HFFc6 (cell line): ENCODE measurements at places on chromosomes 12 and 14. TPM values are rescaled to one million over a fixed set of nuclear protein-coding genes. Genes with fewer than 3 reads are reported as not detected.

The MANSC4 gene
- total RNA-seq: not detected in 2 replicates

The PAH gene
- not detected in 3 replicates for total RNA-seq

The C1S gene
- 22.3 to 30.8 TPM (median 23.1 TPM) in 3 replicates for total RNA-seq

The KRT83 gene
- total RNA-seq: not detected in 3 replicates

The IGF1 gene
- 0.57 to 0.66 TPM in 2 of 3 replicates, not detected in the other for total RNA-seq

The MIPOL1 gene
- 4.4 to 7.7 TPM (median 5.5 TPM) in 3 replicates for total RNA-seq

GRCh38 chr12:96329545-96329944 lies 70.7 kb downstream of the CDK17 start:
- H3K4me1 ChIP-seq: peaks cover 9% of the 10 kb centered on the region; the same call in 1 of the 2 replicates
- no peak for DNase-seq
- H3K27ac ChIP-seq: no peak overlapping the region
- peaks cover 1% of the 10 kb centered on the region; the same call in 1 of the 2 replicates for H3K27me3 ChIP-seq

DNA sequence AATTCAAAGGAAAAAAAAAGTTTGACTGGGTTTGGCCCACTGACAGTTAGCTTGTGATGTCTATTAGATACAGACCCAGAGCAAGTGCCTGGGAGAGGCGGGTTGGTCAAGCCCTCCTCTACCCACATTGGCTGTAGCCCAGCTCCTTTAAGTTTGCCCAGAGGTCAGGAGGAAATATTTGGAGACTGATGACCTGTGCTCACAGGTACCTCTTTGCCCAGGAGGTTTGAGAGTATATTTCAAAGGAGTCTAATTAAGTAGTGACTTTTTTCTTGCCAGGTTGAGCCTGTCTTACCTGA lies 21.8 kb upstream of the PDE1B start:
- no peaks in the 10 kb centered on the region for H3K36me3 ChIP-seq
- H3K4me1 ChIP-seq: no peaks in the 10 kb centered on the region
- peaks cover 61% of the 10 kb centered on the region for H3K27me3 ChIP-seq
- no peak for DNase-seq
- H3K27ac ChIP-seq: no peak overlapping the region

DNA sequence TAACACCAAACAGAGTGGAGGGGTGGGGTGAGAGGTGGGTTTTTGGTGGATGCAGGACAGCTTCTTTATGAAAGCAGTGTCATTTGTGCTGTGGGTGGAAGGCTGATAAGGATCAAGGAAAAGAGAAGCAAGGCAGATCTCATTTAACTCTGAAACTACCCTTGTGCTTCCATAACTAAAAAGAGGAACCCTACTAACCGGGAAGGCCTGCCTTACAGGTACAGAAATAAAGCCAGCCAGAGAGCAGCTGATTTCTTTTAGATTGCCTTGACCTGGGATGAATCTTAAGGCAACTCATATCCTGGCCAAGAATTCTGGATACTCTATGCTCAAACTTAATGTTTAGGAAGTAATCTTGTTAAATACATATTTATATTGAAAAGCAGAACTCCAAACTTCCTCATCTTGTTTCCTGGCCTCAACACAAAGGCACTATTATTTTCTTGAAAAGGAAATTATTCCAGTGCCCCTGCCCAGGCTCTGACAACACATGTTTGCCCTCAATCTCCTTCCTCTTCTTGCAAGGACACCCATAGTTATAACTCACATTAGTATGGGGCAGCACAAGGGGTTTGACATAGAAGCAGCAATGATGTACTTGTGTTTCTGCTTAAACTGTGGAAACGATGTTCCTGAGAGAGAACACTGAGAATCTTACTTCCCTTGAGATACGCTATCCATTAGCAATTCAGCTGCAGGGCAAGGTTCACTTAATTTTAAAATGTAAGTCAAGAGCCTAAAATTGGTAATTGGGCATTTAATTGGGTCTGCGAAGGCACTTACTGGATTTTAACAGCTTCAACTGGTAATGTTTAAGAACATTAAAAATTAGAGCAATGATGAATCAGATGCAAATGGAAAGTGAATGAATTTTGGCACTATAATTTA lies 173.7 kb downstream of the STXBP6 start:
- H3K36me3 ChIP-seq: no peaks in the 10 kb centered on the region
- peaks cover 41% of the 10 kb centered on the region for H3K4me1 ChIP-seq
- peak overlapping the region; percentile 40; the same call in 1 of the 2 replicates for H3K27ac ChIP-seq
- H3K4me3 ChIP-seq: no peak overlapping the region
- DNase-seq: no peak

GRCh38 chr12:14959916-14960496 lies 1.4 kb downstream of the ARHGDIB start:
- H3K36me3 ChIP-seq: no peaks in the 10 kb centered on the region
- H3K27ac ChIP-seq: no peak overlapping the region
- no peak for DNase-seq

GRCh38 chr12:2258025-2258424 lies 205.2 kb downstream of the CACNA1C start:
- H3K27me3 ChIP-seq: peaks cover 3% of the 10 kb centered on the region
- peaks cover 35% of the 10 kb centered on the region for H3K36me3 ChIP-seq
- peaks cover 45% of the 10 kb centered on the region for H3K4me1 ChIP-seq
- H3K27ac ChIP-seq: peak overlapping the region; percentile 97; the same call in 1 of the 2 replicates
- H3K4me3 ChIP-seq: no peak overlapping the region
- DNase-seq: no peak

GRCh38 chr14:31828946-31829868 lies 247.9 kb upstream of the ARHGAP5 start:
- H3K36me3 ChIP-seq: no peaks in the 10 kb centered on the region
- no peak overlapping the region for H3K4me3 ChIP-seq
- H3K4me1 ChIP-seq: peaks cover 17% of the 10 kb centered on the region
- DNase-seq: peak; percentile 71

DNA sequence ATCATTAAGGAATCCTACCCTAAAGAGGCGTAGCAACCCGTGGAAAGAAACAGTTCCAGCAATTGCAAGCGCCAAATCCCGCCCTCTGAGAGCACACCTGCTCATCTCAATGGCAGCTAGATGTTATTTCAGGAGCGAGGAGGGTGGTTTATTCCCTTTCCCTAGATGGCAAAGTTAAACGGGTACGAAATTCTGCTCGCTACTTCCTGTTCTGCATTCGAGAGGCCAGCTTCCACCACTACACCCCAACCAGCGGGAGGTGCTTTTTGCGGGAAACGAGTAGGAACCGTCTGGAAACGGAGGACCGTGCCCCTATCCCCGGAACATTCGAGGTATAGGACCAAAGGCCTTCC lies 536 bp downstream of the VPS29 start:
- H3K36me3 ChIP-seq: peaks cover 19% of the 10 kb centered on the region
- peaks cover 35% of the 10 kb centered on the region for H3K4me1 ChIP-seq
- peak overlapping the region; percentile 99 for H3K27ac ChIP-seq
- H3K27me3 ChIP-seq: peaks cover 4% of the 10 kb centered on the region
- DNase-seq: peak; percentile 66

The LGMN gene
- 40.2 to 54.4 TPM (median 50.4 TPM) in 3 replicates for total RNA-seq

DNA sequence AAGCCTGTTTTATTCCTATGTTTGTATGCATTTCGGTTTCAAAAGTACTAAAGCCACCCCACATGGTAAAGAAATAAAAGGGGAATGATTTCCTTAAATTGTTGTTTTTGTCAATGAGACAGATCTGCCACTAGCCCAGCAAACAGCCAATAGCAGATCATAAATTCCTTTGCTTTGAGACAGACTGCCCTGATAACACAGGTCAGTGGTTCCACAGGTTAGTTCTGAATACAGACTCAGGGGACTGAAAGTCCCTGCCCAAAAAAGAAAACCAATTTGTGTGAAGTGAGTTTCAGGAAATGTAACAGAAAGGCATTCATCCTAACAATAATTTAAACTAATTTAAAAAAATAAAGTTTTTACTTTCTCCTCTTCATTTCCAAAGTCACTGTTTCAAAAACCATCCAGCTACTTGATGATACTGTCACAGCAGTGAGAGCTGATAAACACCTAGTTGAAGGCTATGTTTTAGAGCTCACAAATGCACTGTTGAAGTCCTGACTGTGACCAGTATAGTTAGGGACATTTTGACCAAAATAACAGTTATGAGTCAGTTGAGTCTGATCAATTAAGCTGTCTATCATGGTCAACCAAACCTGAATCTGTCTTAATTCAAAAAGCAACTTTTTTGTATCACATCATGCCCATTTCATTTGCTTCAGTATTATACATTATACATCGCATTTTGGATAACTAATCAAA lies 77.7 kb downstream of the LGR5 start:
- H3K27ac ChIP-seq: no peak overlapping the region
- DNase-seq: no peak
- no peaks in the 10 kb centered on the region for H3K4me1 ChIP-seq
- no peak overlapping the region for H3K4me3 ChIP-seq
- H3K36me3 ChIP-seq: no peaks in the 10 kb centered on the region

The MUCL1 gene
- not detected in 3 replicates for total RNA-seq

- peak overlapping the region; percentile 75 for H3K4me3 ChIP-seq
- DNase-seq: peak; percentile 41
- peaks cover 12% of the 10 kb centered on the region for H3K36me3 ChIP-seq
Measured at GRCh38 chr12:67355428-67356379, 86.5 kb downstream of the CAND1 start.

The COQ10A gene
- 7.8 and 10.7 TPM in 2 replicates for total RNA-seq

DNA sequence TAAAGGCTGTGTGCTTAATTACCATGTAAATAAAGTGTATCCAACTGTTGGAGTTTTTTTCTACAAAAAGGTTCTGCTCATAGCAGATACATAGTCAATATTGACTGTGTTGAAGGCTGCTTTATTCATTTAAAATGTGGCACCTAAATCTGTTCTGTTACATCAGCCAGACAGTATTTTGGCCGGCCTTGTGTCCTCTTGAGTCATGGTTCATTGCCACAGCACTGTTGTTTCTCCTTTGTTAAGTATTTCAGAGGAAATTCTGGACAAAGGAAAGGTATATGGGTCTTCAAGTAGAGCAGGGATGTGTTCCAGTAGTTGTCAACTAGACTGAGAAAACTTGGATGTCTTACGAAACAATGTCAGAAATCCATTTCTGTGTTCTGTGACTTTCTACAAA lies 95.5 kb downstream of the SLC38A6 start:
- H3K27me3 ChIP-seq: no peaks in the 10 kb centered on the region
- H3K4me3 ChIP-seq: no peak overlapping the region
- no peak overlapping the region for H3K27ac ChIP-seq
- no peak for DNase-seq
- peaks cover 23% of the 10 kb centered on the region for H3K36me3 ChIP-seq

The TPH2 gene
- not detected in 3 replicates for total RNA-seq

DNA sequence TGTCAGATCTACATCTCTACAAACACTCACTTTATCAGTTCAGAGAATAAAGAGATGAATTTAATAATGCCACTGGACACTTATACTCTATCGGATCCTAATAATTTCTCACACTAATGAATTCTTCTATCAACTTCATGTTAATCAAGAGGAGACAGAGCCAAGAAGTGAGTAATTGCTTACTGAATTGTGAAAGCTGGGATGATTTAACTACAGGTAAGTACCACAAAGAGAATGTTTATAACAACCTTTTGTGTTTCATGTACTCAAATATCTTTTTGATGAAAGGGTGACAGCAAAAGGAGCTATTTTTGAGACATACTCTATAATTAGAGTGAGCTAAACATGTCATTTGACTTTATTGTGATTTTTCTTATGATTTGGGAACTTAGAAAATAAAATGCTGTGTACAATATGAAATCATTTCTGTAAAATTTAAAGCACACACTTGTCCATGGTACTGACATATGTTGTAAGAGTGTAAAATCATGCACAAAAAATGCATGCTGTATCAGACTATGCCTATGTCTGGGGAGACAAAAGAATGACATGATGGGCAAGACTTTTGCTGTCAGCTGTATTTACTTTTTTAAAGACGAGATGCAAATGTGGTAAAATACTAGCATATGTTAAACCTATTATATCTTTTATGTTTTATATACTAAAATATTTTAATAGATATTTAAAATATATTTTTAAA lies 361.2 kb downstream of the CCER1 start:
- no peaks in the 10 kb centered on the region for H3K27me3 ChIP-seq
- DNase-seq: no peak
- no peaks in the 10 kb centered on the region for H3K4me1 ChIP-seq
- H3K4me3 ChIP-seq: no peak overlapping the region
- no peaks in the 10 kb centered on the region for H3K36me3 ChIP-seq

GRCh38 chr12:60197589-60197988 lies 601.8 kb downstream of the SLC16A7 start:
- H3K4me1 ChIP-seq: peaks cover 61% of the 10 kb centered on the region
- H3K36me3 ChIP-seq: peaks cover 4% of the 10 kb centered on the region; the same call in 1 of the 2 replicates
- no peak overlapping the region for H3K4me3 ChIP-seq
- H3K27me3 ChIP-seq: no peaks in the 10 kb centered on the region; the same call in 1 of the 2 replicates
- peak; percentile 22 for DNase-seq

The OTX2 gene
- total RNA-seq: not detected in 2 replicates

GRCh38 chr14:63343878-63344277 lies 25.1 kb upstream of the GPHB5 start:
- H3K4me1 ChIP-seq: no peaks in the 10 kb centered on the region
- DNase-seq: no peak
- H3K36me3 ChIP-seq: no peaks in the 10 kb centered on the region

The CACNA1C gene
- total RNA-seq: 6.9 to 11.3 TPM (median 8.2 TPM) in 3 replicates

GRCh38 chr14:56874375-56874774 lies 64.1 kb upstream of the OTX2 start:
- H3K27me3 ChIP-seq: no peaks in the 10 kb centered on the region
- H3K36me3 ChIP-seq: no peaks in the 10 kb centered on the region
- no peak overlapping the region for H3K4me3 ChIP-seq
- no peaks in the 10 kb centered on the region for H3K4me1 ChIP-seq

GRCh38 chr12:113334786-113335539 lies at the start of gene SLC8B1:
Gene SLC8B1, minus strand, starts transcription at chr12:113335109. Its CDS starts 2,231 bp downstream, at chr12:113332878.
- no peaks in the 10 kb centered on the region; the same call in none of the 2 replicates for H3K27me3 ChIP-seq
- peak; percentile 48 for DNase-seq
- H3K27ac ChIP-seq: peak within 1 kb of the TSS; percentile 34; the same call in 1 of the 2 replicates
- peak within 1 kb of the TSS; percentile 92 for H3K4me3 ChIP-seq
- peaks cover 13% of the 10 kb centered on the region for H3K4me1 ChIP-seq

DNA sequence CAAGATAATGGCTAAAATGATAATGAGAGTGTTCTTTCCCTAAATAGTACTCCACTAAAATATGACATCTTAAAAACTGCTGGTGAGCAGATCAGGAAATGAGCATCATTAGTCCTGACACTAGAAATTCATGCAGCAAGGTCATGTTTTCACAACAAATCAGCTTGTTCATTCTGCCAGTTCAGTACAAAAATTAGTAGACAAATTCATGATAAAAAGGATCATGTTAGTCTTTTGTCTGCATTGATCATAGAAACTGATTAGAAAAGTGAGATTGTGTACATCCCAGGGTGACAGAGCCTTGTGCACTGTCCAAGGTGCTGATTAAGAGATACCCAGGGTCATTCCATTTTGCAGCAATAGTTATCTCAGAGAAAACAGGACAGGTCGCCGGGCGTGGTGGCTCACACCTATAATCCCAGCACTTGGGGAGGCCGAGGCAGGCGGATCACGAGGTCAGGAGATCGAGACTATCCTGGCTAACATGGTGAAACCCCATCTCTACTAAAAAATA lies 163.6 kb downstream of the RIMBP2 start:
- H3K27me3 ChIP-seq: no peaks in the 10 kb centered on the region
- no peaks in the 10 kb centered on the region for H3K36me3 ChIP-seq
- no peak overlapping the region for H3K27ac ChIP-seq
- no peaks in the 10 kb centered on the region for H3K4me1 ChIP-seq
- DNase-seq: no peak

DNA sequence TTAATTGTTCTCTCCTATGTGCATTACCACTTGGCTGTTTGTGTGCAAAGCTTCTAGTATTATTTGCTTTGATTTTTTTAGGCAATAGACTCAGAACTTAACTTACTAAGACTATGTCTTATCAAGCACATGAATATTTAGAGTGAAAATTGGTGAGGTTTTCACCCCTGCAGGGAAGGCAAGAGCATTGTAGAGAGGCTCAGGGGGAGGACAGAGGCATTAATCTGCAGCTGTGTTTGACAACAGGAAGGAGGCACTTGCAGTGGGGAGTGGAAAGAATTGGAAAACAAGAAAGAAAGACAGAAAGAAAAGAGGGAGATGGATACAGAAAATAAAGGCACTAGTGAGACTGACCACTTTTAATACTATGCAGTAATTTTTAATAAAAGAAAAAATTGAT lies 431.6 kb downstream of the PDZRN4 start:
- H3K4me3 ChIP-seq: no peak overlapping the region
- peaks cover 2% of the 10 kb centered on the region; the same call in 1 of the 2 replicates for H3K27me3 ChIP-seq
- H3K27ac ChIP-seq: no peak overlapping the region
- no peaks in the 10 kb centered on the region for H3K36me3 ChIP-seq
- H3K4me1 ChIP-seq: no peaks in the 10 kb centered on the region
